ENCODE measurements at places on chromosomes 6 and 20.

DNA sequence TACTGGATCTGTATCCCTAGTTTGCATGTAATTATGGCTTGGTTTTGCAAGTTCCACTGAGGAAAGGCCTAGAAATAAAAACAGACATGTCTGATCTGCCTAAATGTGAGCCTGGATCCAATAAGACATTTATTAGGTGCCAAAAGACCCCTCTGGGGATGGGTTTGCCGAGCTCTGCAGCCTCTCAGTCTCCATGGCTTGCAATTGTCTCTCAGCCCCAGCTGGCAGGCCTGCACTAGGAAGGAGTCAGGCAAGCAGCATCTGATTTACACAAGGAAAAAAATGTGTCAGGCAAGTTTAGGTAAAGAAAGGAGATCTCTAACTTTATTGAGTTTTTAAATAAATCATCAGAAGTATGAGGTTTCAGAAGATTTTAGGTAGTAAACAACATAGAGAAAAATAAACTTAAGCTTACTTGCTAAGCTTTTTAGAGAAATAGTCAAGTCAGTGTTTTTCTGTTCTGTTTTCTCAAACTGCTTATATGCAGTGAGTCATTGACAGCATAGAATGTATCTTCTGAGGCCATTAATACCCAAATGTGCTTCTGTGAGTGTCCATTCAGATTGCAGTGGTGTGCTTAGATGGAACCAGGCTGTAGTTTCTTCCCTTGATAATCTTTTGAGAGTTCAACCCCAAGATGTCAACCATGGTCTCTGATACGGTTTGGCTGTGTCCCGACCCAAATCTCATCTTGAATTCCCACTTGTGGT lies 121.0 kb downstream of the FHL5 start:
- peak; percentile 37 for DNase-seq

GRCh38 chr6:134122775-134123174 lies 70.4 kb upstream of the SLC2A12 start:
- DNase-seq = no peak

GRCh38 chr6:154476494-154476893 lies 34.0 kb downstream of the CNKSR3 start:
- DNase-seq = no peak

DNA sequence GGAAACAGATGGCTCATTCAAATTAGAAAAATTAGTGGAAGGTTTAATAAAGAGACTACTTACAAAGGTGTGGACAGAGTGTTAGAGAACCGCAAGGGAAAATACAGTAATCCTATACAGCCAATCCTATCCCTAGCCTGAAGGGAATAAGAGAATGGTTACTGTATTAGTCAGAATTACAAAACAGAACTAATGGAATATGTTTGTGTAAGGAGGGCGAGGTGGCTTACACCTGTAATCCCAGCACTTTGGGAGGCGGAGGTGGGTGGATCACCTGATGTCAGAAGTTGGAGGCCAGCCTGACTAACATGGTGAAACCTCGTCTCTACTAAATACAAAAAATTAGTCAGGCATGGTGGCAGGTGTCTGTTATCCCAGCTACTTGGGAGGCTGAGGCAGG lies 16.3 kb upstream of the TRPC4AP start:
- no peak for DNase-seq

- no peak for DNase-seq
These were observed 24.9 kb upstream of the SULF2 start for GRCh38 chr20:47810116-47810677.

GRCh38 chr6:154579046-154579445 lies 68.6 kb upstream of the CNKSR3 start:
- peak; percentile 37 for DNase-seq

GRCh38 chr6:142339968-142340658 lies 38.3 kb downstream of the ADGRG6 start:
- no peak for DNase-seq

DNA sequence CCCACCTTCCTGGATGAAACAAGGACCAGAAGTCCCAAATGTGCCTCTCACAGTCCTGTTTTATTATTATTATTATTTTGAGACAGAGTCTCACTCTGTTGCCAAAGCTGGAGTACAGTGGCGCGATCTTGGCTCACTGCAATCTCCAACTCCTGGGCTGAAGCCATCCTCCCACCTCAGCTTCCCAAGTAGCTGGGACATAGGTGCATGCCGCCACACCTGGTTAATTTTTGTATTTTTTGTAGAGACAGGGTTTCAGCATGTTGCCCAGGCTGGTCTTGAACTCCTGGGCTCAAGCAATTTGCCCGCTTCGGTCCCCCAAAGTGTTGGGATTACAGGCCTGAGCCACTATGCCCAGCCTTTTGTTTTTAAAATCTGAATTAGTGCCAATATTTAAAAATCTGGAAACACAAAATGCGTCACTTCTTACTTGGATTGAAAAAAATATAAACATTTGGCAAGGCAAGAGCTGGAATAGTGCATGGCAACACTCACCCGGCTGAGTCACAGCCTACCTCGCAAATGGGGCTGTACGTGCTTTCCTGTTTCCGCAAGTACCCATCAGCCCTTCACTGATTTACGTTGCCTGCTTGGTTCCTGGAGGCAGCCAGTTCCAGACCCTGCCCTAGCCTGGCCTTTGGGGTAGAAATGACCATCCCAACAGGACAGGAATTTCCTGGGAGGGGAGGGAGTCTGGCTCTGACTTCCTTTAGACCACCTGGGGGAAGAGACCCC lies 6.3 kb downstream of the SDCBP2 start:
- DNase-seq = no peak

DNA sequence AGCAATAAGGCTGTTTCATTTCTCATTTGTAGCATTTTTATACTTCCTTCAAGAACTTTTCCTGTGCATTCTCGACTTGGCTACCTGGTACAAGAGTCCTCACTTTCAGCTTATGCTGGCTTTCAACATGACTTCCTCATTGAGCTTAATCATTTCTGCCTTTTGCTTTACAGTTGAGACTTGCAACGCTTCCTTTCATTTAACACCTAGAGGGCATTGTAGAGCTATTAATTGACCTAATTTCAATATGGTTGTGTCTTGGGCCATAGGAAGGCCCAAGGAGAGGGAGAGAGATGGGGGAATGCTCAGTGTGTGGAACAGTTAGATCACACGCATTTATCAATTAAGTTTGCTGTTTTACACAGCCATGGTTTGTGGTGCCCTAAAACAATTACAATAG lies 37.2 kb downstream of the SLC22A2 start:
- DNase-seq = no peak

DNA sequence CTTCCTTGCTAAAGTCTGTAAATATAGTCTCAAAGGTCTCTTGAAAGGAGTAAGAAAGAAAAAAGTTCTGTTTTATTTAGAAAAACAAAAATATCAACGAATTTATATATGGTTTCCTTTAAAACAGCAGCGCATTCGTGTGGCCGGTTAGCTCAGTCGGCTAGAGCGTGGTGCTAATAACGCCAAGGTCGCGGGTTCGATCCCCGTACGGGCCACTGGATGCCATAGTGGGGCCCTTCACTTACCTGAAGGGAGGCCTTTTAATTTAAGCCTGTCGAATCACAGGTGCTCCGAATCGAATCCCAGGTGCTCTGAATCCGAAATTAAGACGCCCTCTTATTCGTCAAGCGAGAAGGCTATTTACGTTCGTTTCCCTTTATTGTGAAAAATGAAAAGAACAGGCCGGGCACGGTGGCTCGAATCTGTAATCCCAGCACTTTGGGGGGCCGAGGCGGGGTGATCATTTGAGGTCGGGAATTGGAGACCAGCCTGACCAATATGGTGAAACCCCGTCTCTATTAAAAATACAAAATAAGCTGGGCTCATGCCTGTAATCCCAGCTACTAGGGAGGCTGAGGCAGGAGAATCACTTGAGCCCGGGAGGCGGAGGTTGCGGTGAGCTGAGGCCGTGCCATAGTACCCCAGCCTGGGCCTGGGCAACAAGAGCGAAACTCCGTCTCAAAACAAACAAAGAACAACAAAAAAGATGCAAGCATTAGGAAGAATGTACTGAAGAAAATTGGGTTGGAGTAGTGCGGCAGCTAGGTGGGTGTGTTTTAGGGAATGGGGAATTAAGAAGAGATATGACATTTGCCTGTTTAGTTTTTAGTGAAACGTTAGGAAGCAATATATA lies 195.8 kb upstream of the ZNF184 start:
- DNase-seq = peak; percentile 91

- no peak for DNase-seq
These were observed 5.9 kb downstream of the PTPRA start for GRCh38 chr20:2879146-2879545.

GRCh38 chr6:30626484-30627366 lies at the start of gene ATAT1:
ATAT1 (plus strand) TSS chr6:30626874.
- peak; percentile 89 for DNase-seq

DNA sequence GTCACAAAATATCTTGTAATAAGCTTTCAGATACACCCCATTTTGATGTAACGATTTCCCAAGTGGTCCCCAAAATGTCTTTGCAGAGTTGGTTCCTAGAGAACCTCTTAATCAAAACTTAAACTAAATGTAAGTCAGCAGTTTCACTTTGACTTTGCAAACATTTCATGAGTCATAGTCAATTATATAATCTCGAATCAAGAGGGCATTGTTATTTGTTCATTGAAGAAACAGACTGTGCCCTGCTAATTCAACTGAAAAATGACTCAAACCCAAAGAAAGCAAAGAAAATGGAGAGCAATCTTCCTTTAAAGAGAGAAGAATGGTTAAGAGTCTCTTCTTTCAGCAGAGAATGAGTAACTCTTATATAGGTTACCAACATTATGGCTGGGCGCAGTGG lies 58.3 kb downstream of the IPCEF1 start:
- peak; percentile 40 for DNase-seq

DNA sequence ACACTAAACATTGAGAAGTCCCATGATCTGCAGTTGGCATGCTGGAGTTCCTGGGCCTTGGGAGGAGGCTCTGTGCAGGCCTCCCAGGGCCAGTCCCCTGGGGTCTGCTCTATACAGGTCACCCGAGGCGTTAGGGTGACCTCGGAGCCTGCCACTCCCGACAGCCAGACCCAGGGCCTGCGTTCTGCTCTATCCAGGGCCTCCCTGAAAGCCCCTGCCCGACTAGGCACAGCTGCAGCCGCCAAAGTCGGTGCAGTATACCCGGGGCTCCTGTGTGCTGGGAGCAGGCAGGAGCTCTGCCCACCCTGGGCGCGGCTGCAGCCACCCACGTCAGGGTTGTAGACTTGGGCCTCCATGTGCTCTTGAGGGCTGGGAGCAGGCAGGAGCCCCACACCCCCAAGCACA lies 6.3 kb upstream of the OR14J1 start:
- no peak for DNase-seq

DNA sequence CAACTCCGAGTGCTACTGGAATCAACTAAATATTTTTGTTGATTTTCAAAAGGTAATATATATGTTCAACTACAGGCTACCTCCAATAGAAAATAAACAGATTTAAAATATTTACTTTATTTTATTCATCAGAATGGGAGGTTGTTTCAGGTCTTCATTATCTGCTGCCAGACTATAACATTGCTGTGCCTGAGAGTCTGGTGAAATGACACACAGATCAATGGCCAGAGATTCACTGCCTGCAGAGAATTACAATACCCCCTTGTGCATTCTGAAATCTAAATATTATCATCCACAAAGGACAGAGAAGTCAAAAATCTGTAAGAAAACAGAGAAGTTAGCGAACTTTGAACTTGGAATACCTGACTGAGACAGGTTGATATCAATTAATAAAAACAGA lies 667.8 kb upstream of the GJE1 start:
- no peak for DNase-seq

DNA sequence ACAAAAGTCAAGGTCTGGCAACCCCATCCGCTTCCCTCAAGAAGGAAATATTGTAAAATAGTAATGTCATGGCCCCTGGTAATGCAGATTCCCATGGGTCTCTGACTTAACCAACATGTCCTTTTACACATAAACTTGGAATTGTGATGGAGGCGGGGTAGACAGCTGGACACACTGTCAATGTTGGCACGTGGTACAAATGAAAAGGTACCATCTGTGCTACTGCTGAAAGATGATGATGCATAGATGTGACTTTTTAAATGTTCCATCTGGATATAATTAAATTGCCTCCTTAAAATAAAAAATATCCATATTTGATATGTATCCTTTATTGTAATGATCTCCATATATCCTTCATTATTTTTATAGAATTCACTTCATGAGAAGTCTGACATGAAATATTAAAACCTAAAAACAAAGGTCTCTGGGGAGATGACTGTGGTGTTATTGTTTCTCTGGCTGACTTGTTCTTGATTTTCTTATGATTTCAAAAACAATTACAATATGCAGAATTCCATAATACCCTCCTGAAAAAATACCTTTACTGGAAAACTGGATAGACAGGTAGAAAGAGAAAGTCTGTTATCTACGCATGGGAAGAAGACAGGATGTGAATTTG lies 104.5 kb downstream of the MKKS start:
- DNase-seq = no peak

GRCh38 chr6:4971851-4972250 lies 32.0 kb downstream of the RPP40 start:
- no peak for DNase-seq

GRCh38 chr20:16290358-16290757 lies 282.9 kb downstream of the KIF16B start:
- DNase-seq = no peak

DNA sequence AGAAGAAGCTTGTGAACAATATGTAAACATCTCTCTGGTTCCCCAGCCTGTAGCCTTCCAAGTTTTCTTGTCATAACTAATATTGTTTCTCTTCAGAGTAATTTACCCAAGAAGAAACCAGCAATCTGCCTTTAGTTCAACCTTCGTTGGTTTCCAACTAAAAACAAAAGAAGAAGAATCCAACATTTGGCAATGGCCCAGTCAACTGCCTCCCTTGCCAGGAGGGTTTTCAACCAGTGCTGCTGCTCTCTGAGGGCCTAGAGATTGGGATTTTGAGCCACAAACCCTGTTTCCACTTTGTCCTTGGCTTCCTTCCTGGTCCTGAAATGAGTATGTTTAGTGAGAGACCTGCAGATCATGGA lies 395.8 kb upstream of the CNR1 start:
- DNase-seq = no peak

DNA sequence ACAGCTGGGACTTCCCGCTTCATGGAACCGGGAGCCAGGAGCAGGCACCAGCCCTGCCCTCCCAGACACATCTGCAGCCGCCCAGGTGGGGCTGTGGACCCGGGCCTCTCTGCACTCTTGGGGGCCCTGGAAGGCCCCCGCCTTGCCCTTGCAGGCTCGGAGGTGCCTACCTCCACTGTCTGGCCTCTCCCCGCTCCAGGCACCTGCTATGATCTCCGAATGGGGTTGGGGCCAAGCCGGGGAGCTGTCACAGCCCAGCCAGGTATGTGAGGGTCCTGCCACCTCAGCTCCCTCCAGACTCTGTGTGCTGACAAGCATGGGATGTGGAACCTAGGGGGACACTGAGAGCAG lies 54.0 kb downstream of the GMDS start:
- DNase-seq = no peak

DNA sequence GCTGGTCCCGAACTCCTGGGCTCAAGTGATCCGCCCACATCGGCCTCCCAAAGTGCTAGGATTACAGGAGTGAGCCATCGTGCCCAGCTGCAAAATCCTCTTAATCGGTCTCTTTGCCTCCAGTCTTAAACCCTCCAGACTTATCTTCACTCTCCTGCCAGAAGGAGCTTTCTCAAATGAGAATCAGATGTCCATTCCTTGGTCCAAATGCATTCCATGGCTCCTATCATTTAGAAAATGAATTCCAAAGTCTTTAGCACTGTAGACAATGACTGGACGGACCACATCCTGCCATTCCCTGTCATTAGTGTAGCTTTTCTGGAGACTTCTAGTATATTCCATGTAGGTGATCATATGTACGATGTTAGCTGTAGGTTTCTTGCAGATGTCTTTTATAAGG lies 141.9 kb downstream of the ID4 start:
- no peak for DNase-seq
